ENCODE measurements at places on chromosomes 12 and 14.

- no peak for DNase-seq
Measured at GRCh38 chr14:49955024-49955423, 62.1 kb downstream of the ARF6 start.

- no peak for DNase-seq
Measured at GRCh38 chr12:129961091-129961490, 57.3 kb upstream of the TMEM132D start.

GRCh38 chr12:27464220-27464554 is 17.7 kb downstream of the SMCO2 start:
- DNase-seq = no peak

- no peak for DNase-seq
Measured at GRCh38 chr12:31518680-31519227, 72.2 kb downstream of the DENND5B start.

- DNase-seq = no peak
Measured at GRCh38 chr12:64621257-64621942, 11.1 kb downstream of the RASSF3 start.

DNA sequence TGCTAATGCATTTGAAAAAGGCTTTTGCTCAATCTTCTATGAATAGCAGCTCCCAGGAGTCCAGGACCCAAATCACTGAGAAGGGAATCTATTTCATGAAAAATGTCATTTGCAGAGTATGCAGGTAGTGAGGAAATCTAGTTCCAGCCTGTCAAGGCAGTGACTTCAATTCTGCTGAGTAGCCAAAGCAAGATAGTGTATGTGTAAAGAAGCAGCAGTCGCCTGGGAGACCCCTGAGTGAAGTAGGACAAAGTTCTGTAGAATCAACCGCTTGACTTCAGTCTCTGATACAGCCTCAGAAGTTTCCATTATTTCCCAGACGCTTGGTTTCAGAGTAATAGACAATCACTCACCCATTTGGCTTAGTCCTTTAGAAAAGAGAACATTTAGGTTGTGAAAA is 435.6 kb upstream of the LRFN5 start:
- no peak for DNase-seq

GRCh38 chr14:102225386-102225785 is 79.6 kb downstream of the MOK start:
- no peak for DNase-seq

GRCh38 chr12:93314177-93314497 is 63.6 kb upstream of the NUDT4 start:
- no peak for DNase-seq

GRCh38 chr14:100031506-100032281 is 33.5 kb upstream of the EVL start:
- no peak for DNase-seq

- DNase-seq = no peak
Measured at GRCh38 chr12:13583630-13584029, 387.1 kb downstream of the EMP1 start.

DNA sequence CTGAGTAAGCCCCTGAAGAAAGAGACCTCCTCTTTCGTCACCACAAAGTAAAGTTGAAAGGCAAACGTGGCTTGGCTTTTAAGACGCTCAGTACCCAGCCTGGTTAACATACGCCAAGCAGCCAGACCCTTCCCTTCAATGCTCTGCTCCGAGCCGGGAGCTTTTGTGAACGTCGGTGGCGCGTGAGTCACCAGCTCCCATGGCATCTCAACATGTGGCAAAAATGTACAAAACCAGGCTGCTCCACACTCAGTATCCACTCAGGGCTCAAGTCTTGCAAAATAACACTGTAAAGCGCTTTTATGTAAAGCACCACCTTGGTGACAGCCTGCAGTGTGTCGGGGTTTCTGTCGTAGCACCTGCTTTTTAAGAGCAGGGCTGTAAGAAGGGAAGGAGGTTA is 89.0 kb downstream of the SETD3 start:
- no peak for DNase-seq

GRCh38 chr12:79317179-79317847 is 373.5 kb downstream of the PAWR start:
- DNase-seq = no peak

- no peak for DNase-seq
Measured at GRCh38 chr14:99609245-99610170, 5.5 kb upstream of the CCDC85C start.

DNA sequence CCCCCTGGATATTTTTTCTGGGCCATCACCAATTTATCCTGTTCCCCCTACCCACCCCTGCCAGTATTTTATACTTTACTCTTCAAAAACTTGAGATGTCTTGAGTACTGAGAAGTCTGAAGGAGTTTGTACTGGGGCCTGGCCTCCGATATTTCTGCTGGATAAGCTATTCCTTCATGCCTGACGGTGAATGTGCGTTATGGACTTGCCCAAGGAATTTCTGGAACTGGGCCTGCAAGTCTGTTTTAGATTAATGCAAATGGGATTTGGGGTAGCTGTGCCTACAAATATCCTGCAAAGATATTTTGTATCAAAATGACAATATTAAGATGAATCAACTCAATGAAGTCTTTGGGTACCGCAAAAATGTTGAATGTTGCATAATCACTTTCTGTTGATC is at the start of gene PTCSC3:
Gene PTCSC3 (minus strand): TSS at position 199 of the 400 bp plus-strand sequence.
- no peak for DNase-seq

- no peak for DNase-seq
Measured at GRCh38 chr12:19166387-19166786, 36.9 kb downstream of the PLEKHA5 start.

DNA sequence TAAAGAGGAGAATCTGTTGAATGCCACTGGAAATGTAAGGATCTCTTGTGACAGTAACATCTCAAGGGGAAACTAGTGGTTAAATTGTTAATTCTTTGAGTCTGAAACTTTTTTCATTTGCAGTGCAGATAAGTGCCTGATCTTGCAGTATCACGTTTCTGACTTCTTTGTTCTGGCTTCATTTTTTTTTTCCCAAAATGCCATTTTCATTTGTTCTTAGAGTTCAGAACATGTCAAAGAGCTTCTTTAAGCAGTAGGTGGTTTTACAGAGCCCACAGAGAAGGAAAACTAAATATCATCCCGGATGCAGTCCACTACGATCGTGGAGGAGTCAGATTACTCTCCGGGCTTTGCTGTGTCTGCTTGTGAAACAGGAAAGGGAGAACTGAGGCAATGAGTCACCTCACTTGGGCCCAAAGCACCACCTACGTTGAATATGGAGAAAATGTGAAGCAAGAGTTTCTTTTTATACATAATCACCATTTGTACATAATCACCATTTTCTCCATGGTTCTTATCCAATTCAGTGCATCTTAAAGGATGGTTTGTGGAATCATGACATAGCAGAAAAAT is 43.9 kb downstream of the HMGA2 start:
- no peak for DNase-seq

DNA sequence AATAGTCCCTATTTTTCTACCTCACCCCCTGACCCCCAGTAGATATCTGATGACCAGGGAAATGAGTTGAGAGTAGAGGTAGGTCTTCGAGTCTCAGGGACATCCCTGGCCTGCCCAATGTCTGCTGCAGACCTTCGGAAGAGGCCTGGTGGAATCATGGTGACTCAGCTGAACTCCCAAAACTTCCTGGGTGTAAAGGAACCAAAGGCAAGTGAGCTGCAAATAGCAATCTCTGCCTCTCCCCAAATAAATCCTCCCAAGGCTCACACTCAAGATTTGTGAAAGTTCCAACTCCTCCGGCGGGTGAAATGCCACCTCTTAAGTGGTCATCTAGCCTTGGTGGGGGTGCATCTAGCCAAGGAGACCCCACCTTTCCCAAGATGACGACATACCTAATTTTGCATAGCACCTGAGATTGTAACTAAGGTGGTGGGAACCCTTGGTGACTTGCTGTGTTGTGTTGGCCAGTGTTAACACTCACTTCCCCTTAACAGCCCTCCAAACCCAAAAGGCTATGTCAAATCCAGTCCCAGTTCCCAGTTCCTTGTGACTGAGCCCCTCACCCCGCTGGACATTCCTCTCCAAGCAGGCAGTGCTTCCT is 6.3 kb downstream of the ZFP36L1 start:
- DNase-seq = no peak

DNA sequence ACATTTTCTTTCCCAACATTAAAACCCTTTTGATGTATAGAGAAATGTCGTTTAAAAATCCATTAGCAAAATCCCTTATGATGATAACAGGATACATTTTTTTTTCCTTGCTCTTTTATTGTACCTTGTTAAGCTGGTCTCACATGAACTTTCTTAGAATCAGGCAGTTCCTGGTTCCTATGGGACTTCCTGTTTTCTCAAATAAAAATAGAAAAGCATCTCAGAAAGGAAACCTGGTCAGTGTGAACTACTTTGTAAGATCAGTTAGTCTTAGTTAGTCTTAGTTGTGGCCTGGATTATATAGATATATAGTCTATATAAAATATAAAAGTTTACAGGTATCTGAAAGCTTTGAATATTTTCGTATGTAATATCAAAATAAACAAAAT is 40.3 kb downstream of the LEMD3 start:
- no peak for DNase-seq

DNA sequence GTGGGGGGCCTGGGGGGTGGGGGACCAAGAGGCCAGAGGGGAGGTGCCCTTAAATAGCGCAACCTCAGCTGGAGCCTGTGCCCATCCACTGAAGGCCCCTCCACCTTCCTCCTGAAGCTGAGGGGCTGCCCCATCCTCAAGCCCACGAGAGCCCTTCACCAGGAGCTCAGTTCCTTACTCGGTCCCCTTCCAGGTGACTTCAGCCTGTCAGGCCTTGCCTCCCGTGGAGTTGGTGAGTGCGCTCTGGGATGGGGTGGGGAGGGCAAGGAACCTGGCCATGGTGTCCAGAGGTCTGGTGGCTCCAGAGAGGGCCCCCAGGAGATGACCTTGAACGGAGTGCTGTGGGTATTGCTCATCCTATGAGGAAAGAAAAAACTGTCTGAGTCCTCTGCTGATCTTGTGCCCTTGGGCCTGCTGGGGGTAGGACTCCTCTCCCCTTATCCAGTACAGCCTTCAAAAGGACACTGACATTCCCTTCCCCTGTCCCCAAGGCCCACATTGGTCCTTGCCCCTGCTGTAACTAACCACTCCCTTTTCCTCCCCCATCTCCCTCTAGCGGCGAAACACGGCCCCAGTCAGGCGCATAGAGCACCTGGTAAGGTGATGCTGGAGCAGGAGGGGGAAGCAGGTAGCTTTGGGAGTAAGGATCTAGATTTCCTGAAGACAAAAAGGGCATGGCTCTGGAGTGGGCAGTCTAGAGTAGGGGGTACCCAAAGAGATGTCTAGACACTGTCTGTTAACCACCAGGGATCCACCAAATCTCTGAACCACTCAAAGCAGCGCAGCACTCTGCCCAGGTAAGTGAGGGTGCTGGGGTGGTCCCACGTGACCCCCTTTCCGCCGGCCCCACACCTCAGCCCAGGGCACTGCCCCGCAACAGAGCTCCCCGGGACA is 3.6 kb downstream of the TNS2 start:
- DNase-seq = peak; percentile 39

DNA sequence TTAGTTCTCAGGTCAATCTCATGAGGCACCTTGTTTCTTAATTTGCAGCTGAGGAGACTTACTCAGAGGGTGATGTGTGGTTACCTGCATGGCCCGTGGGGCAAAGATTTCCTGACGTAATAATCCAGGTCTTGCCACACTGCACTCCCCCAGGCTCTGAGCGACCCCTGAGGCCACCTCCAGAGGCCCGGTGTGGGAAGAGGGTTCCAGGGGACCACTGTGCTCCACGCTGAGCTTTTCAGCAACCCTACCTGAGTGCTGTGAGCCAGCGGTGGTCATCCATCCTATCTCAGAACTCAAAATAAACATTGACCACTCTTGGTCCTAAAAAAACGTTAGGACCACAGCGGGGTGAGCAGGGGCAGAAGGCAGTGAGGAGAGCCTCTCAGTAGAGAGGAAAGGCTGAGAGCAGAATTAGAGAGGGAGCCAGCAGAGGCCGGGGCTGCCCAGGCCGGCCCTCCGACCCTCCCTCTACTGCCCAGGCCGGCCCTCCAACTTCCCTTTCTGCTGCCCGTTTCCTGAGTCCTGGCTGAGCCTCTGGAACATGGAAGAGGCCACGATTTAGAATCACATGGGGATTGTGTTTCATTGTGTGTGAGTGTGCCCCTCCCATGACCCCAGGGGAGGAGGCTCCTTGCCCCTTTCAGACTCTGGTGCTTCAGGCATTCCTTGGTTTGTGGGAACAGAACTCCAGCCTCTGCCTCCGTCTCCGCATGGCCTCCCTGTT is 188.2 kb upstream of the DIO3 start:
- DNase-seq = no peak

- no peak for DNase-seq
Measured at GRCh38 chr12:131194166-131194565, 240.5 kb downstream of the ADGRD1 start.

- DNase-seq = no peak
Measured at GRCh38 chr12:24352363-24352762, 402.9 kb upstream of the SOX5 start.

DNA sequence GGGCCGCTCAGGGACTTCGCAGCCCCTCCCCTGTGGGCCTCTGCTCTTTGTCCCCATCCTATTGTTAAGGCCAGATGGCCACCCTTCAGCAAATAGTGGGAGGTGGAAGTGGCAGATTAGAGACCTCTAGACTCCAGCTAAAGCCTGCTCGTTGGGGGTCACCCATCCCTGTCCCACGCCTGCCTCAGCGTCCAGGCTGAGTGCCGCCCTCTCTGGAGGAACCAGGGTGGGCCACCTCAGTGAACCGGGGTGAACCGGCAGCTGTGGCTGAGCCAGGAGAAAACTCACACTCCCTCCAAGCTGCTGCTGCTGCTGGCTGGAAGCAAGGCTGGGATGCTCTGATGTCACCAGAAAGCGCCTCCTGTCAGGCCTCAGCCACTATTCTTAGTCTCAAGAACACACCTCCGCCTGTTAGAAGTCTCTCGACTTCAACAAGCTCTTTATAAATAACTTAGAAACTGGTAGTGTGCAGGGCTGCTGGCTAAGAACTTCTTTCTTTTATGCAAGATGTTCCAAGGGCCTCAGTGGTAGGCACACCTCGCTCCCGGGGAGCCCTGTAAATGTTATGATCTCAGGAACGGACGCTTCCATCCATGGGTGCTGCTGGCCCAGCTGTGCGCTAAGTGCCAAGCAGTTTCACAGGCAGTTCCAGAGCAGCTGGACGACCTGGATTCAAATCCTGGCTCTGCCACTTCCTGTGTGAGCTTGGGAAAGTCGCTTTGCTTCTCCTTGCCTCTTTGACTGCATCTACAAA is 19.8 kb upstream of the TESC start:
- DNase-seq = no peak

DNA sequence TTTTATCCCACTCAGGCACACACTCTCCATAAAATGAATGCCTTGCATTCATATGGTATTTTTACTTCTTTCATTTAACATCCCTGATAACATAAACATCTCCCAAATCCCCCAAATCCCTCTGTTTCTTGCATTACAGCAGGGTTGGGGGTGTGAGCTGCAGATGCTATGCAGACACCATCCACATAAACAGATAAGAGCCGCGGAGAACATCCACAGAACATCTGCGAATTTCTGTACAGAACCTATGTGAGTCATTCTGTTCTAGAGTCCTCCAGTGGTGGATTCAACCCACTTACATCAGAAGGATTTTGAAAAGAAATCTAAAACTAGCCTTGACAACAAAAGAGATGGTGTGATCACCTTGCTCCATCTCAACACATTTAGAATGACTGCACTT is 20.3 kb downstream of the FBLN5 start:
- DNase-seq = no peak
